Lower leg skin (tissue), 4 donors: ENCODE measurements at places on chromosomes 1 and 21.

GRCh38 chr1:64223329-64224151 lies 20.1 kb downstream of the UBE2U start:
- no peak for DNase-seq

DNA sequence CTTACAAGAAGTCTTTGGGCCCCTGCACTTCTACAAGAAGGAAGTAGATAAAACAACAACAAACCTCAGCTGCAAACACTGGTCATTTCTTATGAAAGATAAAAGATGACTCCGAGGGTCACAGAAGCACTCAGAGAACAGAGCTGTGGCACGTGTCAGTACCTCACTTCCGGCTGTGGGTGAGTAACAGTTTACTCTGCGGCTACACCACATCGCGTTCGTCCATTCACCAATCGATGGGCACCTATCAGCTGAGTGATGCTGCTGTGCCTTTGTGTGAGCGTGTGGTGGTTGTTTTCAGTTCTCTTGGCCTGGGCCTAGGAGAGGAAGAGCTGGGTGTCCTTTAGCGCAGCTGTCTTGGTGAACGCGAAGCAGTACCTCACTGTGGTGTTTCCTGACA lies 49.9 kb downstream of the COL6A1 start:
- no peak for DNase-seq

GRCh38 chr1:11697188-11697892 lies 5.8 kb downstream of the DRAXIN start:
- DNase-seq: no peak

DNA sequence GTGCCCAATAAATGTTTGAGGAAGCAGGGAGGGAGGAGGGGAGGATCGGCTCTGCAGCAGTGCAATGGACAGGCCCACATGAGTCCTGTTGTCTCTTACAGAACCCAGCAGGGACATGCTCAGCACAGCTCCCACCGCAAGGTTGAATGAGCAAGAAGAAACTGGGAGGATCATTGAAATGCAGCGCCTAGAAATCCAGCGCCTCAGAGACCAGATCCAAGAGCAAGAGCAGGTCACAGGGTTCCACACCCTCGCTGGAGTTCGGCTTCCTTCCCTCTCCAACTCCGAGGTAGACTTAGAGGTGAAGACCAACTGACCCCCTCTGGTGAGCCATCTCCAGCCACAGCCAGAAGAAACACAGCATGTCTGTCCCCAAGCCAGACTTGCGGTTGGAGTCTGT lies 15.9 kb upstream of the TMEM125 start:
- DNase-seq: peak; percentile 52

DNA sequence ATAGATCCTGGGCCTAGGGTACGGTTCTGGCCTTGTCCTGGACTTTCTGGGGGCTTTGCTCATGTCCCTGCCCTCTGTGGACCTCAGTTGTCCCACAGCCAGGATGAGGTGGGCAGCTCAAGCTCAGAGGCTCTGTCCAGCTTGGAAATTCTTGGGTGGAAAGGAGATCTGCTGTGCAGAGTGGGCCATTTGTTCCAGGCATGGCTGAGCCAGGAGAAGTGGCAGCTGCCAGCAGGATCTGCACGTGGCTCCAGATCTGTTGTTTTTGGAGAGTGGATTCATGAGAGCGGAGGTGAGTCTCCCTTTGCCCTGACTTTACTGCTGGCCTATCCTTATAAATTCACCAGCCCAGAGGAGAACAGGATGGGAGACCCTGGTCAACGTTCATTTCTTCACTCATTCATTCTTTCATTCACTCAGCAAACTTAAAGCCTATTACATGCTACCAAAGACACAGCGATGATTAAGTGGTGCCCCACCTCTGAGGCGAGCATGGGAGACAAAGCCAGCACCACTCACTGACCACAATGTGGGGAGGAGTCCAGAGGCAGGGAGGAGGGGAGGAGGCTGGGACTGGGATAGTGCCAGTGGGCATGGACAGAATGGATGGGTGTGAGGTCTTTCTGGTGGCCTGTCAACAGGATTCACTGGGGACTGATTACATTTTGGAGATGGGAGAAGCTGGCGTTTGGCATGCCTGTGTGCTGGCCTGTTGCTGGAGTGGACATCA lies 205.1 kb downstream of the TRABD2B start:
- no peak for DNase-seq

DNA sequence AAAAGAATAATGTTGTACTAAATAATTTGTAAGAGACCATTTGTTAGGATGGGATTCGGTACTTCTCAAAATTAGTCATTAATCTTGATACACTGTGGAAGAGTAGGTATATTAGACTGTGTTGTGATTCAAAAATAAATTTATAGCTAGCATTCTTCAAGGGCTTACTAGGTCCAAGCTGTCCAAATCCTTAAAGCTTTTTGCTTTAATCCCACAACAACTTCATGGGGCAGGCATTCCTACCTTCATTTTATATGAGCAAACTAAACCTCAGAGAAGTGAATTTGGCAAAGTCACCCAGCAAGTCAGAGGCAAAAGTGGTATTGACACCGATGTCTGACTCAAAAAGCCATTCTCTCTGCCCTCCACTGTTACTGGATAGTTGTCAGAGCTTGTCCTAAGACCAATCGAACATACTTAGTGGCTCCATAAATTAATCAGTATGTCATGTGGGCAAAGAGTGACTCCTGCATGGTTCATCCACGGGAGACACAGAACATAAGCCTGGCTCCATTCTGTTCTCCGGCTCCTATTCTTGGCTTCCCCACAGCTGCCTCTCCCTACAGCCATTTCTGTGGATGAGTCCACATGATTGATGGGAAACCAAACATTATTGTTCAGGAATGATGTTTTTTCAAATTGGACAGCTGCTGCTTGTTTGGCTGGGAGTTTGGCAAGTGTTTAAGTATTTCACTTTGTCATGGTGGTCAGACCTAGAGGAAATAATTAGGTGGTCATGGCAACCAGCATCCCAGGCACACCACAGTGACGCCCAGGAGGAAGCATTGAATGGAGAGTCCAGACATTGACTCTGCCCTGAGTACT lies 133.4 kb upstream of the FGGY start:
- DNase-seq: no peak

DNA sequence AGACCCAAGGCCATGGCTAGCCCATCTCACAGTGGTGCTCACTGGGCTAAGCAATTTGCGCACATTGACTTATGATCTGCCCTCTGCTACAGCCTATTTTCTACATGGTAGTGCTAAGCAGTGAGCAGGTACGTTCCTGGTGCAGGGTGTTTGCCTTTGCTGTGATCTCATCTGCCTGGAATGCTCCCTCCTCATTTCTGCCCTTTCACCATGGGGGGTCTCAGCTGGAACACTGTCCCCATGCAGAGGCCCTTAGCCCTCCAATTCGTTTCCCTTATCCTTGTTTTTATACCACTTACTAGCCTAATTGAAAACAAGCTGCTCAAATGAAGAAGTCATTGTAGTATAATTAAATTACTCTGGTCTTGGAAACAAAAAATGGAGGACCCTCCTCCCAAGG lies 2.0 kb upstream of the B3GALT5 start:
- DNase-seq: no peak

GRCh38 chr1:205582471-205583291 lies 49.1 kb downstream of the ELK4 start:
- no peak for DNase-seq

- DNase-seq: no peak
Measured at GRCh38 chr1:3746389-3746829, 5.8 kb upstream of the CCDC27 start.

DNA sequence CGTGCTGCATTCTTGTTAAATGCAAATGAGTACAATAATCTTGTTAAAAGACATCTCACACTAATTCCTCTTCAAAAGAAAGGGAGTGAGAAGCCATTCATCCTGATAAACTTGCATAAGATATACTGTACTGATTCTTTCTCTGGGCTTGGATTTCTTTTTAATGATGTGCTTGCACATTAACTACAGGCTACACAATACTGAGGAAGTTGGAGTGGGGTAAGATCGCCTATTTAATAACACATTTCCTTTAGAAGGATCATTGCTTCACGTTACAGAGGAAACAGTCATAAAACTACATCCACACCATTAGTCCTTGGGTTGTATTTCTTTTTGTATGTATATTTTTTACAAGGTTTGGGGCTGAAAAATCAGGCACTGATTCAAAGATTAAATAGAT lies 36.6 kb downstream of the NRIP1 start:
- no peak for DNase-seq

DNA sequence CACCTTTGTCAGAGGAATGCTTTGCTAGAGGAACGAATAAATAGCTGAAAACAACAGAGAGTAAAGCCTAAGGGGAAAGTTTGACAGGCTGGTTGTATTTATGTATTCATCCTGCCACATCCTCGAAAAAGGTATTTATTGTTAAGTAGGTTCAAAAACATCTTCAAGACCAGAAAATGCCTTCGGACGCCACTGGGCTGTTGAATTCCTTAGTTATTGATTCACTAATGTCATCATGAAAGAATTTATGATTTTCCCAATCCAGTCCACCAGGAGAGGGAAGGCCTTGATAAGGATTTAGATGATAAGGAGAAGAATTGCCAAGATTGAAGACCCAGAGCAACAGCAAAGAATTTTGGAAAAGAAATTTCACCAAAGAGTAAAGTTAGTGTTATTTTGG lies 35.2 kb upstream of the MAB21L3 start:
- no peak for DNase-seq

- DNase-seq: no peak
Measured at GRCh38 chr21:42027822-42028765, 17.9 kb upstream of the ZBTB21 start.

GRCh38 chr1:109740615-109741373 lies at the start of gene GSTM3:
Gene GSTM3, minus strand, starts transcription at chr1:109741038. Its CDS starts 751 bp downstream, at chr1:109740287.
- no peak for DNase-seq

- DNase-seq: no peak
Measured at GRCh38 chr1:118483245-118484006, 298.4 kb upstream of the SPAG17 start.

DNA sequence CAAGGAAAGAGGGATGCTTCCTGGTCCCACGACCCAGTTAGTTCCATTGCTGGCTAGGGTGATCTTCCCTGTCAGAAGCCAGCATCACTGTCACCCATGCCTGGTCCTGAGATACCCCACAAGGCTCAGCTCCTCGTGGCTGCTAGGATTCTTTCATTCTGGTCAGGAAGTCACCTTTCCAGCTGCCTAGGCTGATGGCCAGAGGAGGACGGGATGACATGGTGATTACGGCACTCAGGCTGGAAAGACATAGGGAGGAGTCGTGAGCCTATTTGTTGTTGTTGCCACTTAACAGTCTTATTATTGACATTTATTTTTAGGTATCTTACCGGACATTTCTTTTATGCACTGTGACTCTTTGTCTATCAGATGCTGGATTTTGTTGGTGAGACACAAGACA lies 20.0 kb upstream of the MAPKAPK2 start:
- DNase-seq: no peak

- no peak for DNase-seq
Measured at GRCh38 chr1:162835157-162835899, 25.6 kb downstream of the CCDC190 start.

DNA sequence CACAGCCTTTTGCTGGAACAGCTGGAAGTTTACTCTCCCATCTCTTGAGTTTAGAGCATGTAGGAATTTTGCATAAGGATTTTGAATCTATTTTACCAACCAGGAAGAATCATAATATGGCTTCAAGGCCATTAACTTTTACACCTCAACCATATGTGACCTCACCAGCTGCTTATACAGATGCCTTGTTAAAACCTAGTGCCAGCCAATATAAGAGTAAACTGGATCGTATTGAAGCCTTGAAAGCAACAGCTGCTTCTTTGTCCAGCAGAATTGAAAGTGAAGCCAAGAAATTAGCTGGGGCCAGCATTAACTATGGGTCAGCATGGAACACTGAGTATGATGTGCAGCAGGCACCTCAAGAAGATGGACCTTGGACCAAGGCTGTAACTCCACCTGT lies 65.4 kb downstream of the CEP350 start:
- DNase-seq: no peak

- DNase-seq: no peak
Measured at GRCh38 chr1:52348704-52349300, 17.2 kb downstream of the CC2D1B start.

- DNase-seq: no peak
Measured at GRCh38 chr1:22280526-22280925, 137.6 kb upstream of the WNT4 start.

- peak; percentile 97 for DNase-seq
Measured at GRCh38 chr1:156656806-156657740, 15.2 kb downstream of the BCAN start.

DNA sequence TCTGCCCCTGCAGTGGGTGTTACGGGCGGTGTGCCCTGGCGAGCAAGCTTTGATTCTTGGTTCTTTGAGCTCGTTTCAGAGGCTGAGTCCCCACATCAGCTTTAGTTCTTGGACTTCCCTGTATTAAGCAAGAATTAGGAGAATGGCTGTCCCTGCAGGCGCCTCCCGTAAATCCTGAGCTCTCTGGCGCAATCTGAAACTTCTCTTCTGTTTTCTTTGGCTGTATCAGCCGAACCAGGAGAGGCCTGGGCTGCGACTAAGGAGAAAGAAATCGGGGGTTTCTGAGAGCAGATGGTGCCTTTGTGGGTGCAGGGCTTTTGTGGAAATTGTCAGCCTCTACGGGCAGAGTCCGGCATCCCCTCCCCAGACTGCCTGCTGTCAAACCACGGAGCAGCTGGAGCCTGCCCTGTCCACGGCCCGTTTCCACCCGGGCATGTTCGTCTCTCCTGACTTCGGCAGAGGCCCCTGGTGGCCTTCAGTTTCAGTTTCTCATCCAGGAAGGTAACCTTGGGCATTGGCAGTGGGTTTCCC lies 17.9 kb downstream of the CSTB start:
- no peak for DNase-seq

DNA sequence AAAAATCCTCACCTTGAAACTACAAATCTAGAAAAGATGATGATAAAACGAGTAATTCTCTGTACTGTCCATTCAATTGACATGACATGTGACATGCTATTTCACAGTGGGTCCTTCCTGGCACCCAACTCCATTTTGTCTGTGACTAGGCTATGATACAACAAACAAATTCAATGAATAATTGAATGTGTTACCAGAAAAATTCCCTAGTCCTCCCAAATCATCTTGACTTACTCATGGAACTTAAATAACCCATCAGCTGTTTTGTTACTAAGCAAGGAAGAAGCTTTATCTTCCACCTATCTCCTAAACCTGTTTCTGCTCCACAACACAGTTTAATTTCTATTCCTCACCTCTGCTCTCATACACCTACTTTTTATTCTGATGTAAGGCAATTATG lies 30.4 kb downstream of the B3GALNT2 start:
- DNase-seq: no peak

DNA sequence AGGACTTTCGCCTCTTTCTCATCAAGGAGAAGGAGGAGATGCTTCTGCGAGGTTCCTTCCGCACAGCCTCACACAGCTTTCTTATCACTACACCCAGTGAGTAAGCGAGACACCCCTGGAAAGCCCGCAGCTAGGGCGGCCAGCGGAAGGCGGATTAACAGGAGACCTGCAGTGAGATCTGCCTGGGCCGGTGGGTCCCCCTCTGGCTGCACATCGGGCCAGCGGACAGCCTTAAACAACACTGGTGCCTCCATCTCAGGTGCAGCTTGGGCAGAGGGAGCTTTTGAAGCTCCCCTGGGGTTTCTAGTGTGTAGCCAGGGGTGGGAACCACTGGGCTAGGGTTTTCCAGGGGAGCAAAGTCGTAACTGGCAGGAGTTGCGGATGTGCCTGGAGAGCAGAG lies 17.5 kb upstream of the MTARC1 start:
- no peak for DNase-seq
